NCI-H1694 (cell line): ENCODE measurements at places on chromosomes 3 and 15.

DNA sequence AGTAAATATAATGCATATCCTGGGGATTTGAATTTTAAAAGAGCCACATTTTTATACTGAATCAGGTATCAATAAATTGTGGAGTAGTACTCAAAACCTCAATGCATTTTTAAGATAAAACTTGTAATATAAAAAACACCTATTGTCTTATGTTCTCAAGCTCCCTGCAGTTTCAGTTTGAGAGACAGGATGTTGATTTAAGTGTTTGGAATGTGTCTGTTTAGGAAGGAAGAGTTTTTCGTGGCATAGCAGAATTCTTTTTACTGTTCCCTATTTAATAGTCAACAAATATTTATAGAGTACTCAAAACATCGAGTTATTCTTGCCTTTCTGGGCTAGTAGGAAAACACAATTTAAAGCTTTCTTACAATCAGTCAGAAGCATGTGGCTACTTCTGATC is 146.1 kb upstream of the BCHE start:
- no peak for DNase-seq

DNA sequence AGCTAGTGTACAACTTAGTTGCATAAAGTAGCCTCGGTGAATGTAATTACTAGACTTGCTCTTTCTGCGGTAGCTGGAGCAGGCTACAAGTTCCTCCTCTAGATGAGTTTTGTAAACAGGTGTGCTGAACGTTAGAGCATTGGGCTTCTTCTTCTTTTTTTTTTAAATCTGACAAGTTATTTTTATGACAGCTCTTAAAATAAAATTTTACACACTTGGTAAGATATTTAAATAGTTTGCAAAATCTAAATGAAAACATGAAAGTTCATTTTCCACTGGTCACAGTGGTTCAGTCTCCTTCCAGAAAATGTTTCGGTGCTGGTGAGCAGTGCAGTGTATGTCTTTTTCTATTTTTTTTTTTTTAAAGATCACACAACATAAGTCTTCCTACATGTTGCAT is 3.0 kb downstream of the CCR9 start:
- DNase-seq: no peak

DNA sequence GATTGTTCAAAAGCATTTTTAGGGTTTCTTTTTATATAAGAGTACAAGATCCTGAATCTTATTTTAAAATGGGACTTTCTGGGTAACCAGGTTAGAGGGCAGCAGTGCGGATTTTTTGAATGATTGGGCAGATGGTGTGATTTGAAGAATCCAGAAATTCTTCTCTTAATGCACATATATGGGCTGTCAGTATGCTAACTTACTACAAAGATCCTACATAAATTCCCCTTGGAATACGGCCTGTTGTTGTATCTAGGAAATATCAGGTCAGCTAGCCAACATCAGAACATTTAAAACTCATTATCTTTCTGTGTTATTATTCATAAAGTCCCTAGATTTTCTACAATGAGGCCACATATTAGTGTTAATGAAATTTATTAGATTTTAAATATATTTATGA is 229.6 kb upstream of the TPRG1 start:
- no peak for DNase-seq

- no peak for DNase-seq
Observed at GRCh38 chr3:128354788-128355542, 111.7 kb downstream of the DNAJB8 start.

- DNase-seq: no peak
Observed at GRCh38 chr3:186815435-186815834, 9.2 kb upstream of the RFC4 start.

DNA sequence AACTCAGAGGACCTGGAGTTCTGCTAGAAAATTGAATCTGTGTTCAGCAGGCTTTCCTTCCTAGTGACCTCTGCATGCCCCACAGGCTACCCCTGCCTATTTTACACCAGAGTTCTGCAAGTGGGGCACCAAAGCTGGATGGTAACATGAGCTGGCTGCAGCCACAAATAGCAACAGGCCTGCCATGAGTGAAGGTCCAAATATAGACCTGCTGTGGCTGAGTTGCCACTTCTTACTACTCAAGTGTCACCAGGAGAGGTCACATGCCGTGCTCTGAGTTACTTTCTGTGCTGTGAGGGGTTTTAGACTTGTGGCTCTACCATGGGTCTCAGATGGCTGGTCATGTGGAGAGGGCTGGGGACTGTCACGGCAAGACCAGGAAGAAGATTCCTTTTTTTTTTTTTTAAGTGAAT is at the start of gene FSD2:
Gene FSD2 (minus strand): TSS at position 76 of the 413 bp plus-strand sequence. CDS start 18,679 bp downstream, outside the sequence.
- DNase-seq: no peak

DNA sequence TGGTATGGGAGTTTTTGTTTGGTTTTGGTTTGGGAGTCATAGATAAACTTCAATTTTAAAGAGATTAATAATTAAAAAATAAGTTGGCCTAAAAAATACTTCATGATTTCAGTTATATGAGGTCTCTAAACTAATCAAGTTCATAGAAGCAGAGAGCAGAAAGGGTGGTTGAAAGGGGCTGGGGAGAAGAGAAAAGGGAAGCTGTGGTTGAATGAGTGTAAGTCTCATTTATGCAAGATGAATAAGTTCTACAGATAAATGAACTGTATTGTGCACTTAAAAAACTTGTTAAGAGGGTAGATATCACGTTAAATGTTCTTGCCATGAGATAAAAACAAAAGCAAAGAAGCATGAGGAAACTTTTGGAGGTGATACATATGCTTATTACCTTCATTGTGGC is 188.7 kb downstream of the NSUN3 start:
- DNase-seq: no peak

GRCh38 chr15:78167227-78167888 is 18.2 kb downstream of the IDH3A start:
- no peak for DNase-seq

GRCh38 chr3:65226287-65226686 is 538.5 kb upstream of the ADAMTS9 start:
- DNase-seq: no peak
